Mesenchymal stem cell (in vitro differentiated cells and primary cell): ENCODE measurements at places on chromosomes 12 and 14.

- DNase-seq: peak; percentile 90
These were observed 168.1 kb upstream of the NOVA1 start for GRCh38 chr14:26765768-26766520.

DNA sequence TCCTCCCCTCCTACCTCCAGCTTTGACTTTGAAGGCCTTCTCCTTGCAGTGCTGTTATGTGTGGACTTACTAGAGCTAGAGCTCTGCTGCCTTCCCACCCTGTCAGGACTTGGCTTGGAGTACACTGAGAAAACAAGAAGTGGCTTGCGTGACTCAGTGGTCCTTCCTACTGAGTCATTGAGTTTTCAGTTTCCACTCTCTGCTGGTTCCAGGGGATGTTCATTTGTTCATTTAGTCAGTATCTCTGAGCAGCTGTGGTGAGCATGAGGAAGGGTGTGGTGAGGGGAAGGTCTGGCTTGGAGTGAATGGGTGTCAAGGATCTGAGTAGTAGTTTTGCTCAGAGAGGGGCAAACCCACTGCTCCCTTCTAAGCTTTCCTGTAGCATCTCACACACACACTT is 17.2 kb upstream of the ELK3 start:
- no peak for DNase-seq

GRCh38 chr12:113048716-113049127 is 7.8 kb upstream of the DTX1 start:
- DNase-seq: peak; percentile 62

- DNase-seq: no peak
These were observed 61.2 kb upstream of the TMTC2 start for GRCh38 chr12:82625523-82625922.

DNA sequence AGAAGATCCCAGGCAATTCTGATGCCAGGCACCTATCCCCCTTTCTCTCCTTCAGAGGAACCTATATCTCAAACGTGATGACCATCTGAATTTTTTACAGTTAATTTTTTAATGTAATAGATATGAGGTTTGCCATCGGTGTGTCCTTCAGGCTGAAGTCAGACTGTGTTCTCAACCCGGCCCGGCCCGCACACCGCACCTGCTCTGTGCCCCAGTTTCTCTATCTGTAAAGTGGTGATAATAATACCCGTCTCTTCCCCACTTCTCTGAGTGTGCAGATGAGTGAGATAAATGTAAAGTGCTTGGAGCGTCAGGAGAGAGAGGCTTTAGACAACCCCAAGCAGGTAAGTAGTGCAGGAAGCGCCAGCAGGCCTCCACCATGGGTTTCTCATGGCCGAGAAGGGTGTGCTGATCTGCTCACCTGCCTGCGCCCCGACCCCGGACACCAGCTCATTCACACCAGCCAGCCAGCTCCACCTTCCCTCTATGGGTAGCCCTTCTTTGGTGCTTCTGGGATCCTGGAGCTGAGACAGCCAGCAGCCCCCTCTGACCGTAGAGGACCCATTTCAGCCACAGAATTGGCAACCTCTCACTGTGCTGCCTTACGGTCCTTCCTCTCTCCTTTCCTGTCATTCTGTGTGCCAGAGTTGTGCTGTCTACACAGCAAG is 80.0 kb downstream of the ZFP36L1 start:
- no peak for DNase-seq

DNA sequence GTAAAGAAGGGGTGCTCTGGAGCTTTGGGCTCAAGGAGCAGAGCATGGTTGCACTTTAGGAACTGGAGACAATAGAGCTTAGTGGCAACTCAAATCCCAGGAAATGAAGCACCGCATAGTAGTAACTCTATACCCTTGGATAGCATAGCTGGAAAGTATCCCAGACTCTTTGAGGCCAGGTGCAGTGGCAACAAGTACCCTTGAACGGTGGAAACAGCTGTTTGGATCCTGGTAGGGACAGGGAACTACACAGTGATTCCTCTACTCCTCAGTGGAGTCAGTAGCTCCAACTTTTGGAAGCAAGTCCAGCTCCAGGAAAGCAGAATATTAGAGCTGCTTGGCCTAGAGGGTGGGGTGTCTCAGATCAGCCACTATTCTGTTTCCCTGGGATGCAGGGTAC is 129.0 kb upstream of the WSCD2 start:
- no peak for DNase-seq

- peak; percentile 42 for DNase-seq
These were observed 89.8 kb downstream of the RERG start for GRCh38 chr12:15131431-15131830.

DNA sequence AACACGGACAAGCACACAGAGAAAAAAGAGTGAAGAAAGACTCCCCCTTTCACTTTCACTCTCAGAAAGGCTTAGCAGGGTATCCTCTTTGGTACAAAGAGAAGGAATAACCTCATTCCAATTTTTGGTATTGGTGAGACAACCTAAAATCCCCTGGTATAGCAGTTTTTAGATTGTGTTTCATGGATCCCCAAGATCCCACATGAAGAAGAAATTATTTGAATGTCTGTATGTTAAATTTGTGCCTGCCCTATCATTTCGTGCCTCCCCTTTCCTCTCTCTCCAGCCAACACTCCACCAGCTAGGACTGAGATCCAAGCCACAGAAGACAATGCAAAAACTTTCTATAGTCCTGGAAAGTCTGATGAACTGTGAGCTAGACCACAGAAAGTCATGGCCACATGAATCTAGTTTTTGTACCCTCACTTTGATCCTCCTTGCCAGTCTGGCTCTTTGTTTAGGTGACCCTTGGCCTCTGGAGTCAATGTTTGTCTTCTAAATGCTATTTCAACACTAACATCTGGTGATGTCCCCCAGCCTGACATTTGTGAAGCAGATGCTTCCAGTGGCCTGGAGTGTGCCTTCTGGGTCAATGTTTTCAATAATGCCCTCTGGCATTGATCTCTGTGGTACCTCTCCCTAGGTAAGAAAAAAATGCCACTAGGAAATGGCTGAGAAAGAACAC is 181.9 kb upstream of the BMP4 start:
- peak; percentile 71 for DNase-seq

- DNase-seq: no peak
These were observed 22.8 kb downstream of the OTUB2 start for GRCh38 chr14:94048691-94049624.

DNA sequence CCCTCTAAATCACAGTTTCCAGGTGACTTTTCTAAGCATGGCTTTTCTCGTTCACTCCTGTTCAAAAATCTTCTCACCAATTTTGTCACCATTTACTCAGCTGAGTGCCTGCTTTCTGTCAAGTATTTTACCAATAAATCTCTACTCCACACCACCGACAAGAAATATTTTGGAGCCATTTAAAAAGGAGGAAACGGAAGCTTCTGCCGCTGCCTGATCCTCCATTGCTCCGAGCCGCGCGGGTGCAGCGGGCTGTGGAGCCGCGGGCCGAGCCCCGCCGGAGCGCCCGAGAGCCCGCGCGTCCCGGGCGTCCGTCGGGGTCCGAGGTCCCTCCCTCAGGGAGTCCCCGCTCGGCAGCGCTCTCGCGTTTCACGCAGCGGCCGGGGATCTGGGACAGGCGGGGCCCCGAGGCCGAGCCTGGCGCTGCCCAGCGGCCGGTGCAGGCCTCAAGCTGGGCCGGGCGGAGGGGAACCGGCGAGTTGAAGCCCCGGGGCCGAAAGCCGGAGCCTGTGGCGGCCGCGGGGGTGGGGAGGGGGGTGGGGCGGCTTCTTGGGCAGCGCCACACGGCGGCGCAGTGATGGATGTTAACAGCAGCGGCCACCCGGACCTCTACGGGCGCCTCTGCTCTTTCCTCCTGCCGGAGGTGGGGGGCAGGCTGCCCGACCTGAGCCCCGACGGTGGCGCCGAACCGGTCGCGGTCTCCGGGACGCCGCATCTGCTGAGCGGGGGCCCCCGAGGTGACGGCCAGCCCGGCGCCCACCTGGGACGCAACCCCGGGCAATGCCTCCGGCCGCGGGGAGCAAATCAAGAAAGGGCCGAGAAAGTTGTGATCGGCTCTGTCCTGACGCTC is 1.1 kb upstream of the HEBP1 start:
- DNase-seq: peak; percentile 68

GRCh38 chr12:117587631-117588287 is 226.3 kb upstream of the NOS1 start:
- DNase-seq: peak; percentile 33

DNA sequence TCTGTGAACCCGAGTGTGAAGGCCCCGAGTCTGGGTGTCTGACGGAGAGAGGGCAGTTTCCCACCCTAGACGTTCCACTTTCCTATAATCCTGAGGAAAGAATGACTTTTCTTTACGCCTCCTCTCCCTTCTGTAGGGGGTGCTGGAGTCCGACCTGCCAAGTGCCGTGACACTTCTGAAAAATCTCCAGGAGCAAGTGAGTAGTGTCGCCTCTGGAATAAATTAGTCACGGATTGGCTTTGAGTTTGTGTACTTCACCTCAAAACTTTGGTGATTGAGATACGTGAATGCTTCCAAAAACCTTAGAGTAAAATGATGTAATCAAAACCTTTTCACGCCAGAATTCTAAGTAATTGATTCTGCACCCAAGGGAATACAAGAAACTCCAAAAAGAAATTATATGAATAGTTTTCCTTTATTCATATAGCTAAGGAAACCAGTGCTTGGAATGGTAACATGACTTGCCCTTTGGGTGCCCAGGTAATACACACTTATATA is 452 bp downstream of the NGDN start:
- no peak for DNase-seq

DNA sequence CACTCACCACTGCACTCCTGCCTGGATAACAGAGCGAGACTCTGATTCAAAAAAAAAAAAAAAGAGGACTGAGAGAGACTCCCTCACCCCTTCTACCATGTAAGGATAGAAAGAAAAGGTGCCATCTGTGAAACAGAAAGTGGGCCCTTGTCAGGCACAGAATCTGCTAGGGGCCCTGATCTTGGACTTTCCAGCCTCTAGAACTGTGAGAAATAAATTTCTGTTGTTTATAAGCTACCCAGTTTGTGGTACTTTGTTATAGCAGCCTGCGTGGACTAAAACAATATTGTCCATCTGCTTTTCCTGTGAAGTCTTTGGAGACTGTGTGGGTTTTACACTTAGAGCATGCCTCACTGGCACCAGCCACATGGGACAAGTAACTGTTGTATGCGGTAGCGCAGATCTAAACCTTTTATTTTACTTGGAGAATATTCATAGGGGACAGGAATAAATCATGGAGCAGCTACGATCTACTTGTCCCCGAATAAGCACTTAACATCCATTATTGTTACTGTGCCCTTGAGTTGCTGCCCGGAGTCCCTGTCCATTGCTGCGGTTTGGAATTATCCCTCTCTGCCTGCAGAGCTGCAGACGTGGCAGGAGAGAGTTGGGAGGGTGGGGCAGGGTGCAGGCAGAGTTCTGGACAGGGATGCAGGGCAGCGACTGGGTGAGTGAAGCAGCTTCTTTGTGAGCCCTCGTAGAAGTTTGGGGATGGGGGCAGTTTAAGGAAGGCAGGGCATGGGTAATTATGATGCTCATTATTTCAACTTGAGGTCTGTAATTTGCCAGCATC is 52.4 kb upstream of the STON2 start:
- no peak for DNase-seq

GRCh38 chr12:127654383-127654985 is 612.5 kb upstream of the TMEM132C start:
- no peak for DNase-seq

DNA sequence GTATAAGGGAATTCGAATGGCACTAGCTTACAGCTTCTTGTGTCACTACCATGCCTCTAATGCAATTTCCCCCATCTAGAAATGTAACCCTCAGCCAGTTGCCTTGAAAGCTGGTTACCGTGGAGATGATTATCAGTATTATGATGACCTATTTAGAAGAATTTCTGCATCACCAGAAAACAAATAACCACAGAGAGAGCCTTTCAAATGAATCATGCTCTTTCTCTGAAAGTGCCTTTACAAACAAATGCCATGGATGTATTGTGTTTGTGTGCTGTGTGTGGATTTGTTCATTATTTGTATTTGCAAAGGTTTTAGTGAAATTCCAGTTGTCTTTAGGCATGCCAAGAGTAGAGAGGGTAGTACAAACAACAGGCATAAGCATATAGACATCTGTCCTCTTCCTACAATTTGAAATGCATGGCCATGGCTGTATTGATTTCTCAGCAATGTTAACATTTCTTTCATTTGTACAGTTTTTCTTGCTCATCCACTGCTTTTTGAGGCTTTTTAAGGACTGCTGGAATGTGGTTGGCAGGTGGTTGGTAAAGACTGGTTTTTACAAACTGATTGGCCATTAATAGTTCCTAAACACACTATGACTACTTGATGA is 266.5 kb downstream of the PAWR start:
- peak; percentile 96 for DNase-seq

DNA sequence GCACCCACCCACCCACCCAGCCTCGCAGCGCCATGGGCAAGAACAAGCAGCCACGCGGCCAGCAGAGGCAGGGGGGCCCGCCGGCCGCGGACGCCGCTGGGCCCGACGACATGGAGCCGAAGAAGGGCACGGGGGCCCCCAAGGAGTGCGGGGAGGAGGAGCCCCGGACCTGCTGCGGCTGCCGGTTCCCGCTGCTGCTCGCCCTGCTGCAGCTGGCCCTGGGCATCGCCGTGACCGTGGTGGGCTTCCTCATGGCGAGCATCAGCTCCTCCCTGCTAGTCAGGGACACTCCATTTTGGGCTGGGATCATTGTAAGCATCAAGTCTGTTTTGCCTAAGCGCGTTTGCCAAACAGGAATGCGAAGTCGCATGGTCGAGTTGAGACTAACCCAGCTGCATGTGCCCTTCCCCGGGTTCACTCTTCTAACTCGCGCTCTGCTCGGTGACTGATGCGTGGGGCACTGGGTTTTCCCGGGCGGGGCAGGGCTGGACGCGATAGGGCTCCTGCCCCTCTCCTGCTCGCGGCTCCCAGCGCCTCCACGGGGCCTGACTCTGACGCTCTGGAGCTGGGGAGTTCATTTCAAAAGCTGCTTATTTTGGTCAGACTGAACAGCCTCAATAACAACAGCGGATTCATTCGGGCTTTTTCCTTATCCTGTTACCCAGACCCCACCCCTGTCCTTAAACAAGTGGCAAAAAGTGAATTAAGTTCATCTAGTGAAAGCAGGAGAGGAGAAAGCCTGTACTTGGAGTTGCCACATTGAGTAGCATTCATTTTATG is 458 bp downstream of the SSPN start:
- DNase-seq: peak; percentile 60

- DNase-seq: peak; percentile 82
These were observed 26.0 kb downstream of the ZNF664 start for GRCh38 chr12:123998991-123999359.

- DNase-seq: no peak
These were observed at the start of gene LHX5 for GRCh38 chr12:113471619-113472171. Gene LHX5, minus strand, starts transcription at chr12:113471871. Its CDS starts 373 bp downstream, at chr12:113471498.
